ELF-1 (cell line): ENCODE measurements at places on chromosomes 16 and 17.

GRCh38 chr17:17943281-17943984, 28.8 kb downstream of the TOM1L2 start:
- peak; percentile 59 for DNase-seq

DNA sequence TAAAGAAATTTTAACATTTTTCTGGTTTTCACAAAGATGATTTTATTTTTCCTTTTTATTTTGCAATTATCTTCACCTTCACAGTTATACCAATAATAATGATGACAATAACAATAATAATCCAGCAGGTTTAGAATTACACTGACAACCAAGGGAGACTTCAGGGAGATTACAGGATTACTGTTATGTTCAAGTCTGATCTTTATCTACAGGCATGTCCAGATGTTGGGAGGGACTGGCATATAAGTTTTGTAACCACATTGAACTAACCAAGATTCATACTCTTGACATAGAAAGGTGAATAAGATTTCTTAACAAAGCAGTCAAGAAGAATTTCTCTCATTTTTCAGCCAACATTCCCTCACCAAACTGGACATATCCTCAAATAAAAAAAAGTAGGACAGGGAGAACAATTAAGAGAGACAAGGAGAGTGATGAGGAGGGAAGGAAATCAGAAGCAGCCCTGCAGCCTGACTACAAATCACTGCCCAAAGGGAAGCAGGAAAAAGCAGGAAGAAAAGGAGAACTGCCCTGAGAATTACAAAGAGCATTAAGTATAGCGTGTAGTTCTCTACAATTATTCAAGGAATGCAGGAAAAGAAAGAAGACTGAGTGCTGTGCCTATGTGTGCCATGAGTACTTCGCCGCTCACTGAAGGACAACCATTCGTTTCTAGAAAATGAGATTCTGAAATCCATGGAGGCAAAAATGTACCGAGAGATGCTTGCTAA, 155.7 kb upstream of the C17orf78 start:
- peak; percentile 13 for DNase-seq

- no peak for DNase-seq
Observed at GRCh38 chr16:52251495-52251894, 295.4 kb downstream of the TOX3 start.

- DNase-seq = peak; percentile 98
Observed at GRCh38 chr17:62065611-62066468, 762 bp upstream of the MED13 start.

- DNase-seq = no peak
Observed at GRCh38 chr16:14168146-14168545, 97.0 kb downstream of the MRTFB start.

GRCh38 chr17:65340401-65340800, 203.2 kb downstream of the RGS9 start:
- DNase-seq = no peak

DNA sequence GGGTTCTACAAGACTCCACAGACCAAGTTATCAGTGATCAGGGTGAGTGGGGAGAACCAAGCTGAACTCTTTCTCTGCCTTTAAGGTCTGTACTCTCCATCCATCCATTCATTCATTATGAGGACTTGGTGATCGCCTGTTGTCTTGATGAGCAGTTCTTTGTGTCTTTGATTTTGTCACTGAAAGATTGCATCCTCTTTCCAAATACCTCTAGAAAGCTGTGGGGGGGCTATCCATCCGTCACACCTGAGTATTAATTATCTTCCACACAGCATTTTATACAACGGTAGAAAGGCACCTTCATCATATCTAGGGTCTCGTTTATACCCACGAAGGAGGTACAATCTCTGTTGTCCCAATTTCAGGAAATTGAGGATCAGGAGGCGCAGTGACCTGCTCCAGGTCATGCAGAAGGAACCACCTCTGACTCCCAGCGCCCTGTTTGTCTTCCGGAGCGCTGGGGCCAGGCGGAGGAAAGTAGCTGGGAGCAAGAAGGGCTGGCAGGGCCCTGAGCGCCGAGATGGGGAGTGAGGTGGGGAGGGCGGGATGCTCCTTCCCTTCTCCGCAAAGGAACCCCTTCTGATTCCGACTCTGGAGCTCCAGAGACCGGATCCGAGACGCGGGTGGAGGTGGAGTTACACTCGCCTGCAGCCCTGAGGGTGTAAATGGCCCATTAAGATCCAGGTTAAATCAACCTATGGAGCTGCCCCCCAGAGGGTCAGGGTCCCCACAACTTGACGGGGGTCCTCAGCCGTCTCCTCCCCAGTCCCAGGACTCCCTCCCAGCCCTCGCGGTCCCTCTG, 605 bp upstream of the ABAT start:
- DNase-seq = peak; percentile 11

DNA sequence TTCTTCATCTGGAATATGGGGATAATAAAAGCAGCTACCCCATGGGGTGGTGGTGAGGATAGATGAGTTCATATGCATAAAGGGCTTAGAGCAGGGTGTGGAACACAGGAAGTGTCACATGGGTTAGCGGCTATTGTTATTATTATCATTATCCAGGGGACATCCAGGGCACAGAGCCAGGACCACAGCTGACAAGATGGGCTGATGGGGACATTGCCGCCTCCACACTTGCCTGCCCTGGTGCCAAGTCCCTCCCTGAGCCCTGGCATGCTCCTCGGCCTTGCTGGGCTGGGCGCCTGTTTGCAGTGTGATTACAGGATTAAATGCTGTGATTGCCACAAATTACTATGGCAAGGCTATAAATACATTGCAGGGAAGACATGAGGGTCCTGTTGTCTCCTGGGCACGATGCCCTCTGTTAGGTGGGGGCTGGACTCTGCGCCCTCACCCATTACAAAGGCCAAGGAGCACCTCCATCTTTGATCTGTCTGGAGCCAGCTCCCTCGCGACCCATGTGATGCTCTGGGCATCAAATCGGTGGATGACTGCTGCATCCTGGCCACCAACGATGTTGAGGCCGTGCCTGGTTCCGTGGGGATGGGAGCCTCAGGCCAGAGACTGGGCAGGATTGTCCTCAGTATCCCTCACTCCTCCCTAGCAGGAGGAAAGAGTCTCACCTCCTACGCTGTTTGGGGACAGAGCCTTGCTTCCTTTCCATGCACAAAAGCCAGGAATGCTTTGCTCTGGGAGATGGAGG, 43.2 kb downstream of the PIMREG start:
- DNase-seq = no peak
